IMR-90 (cell line): ENCODE measurements at places on chromosomes 5 and 9. TPM values are rescaled to one million over a fixed set of nuclear protein-coding genes. Genes with fewer than 3 reads are reported as not detected.

IRGM gene
- not detected in 2 replicates for total RNA-seq

THBS4 gene
- 0.83 and 0.90 TPM in 2 replicates for total RNA-seq

RLN2 gene
- not detected in 2 replicates for total RNA-seq

PLGRKT gene
- 12.7 and 13.6 TPM in 2 replicates for total RNA-seq

PCDHGA7 gene
- 3.3 and 3.4 TPM in 2 replicates for total RNA-seq

MEIKIN gene
- not detected in 2 replicates for total RNA-seq

CYLC2 gene
- not detected in 2 replicates for total RNA-seq

ACER2 gene
- 1.6 and 1.9 TPM in 2 replicates for total RNA-seq

SPATA31A3 gene
- total RNA-seq = not detected in 2 replicates

SCAMP1 gene
- 89.4 and 114 TPM in 2 replicates for total RNA-seq

HEMGN gene
- total RNA-seq = not detected in 2 replicates

TMEM174 gene
- total RNA-seq = not detected in 2 replicates

PCDHGB5 gene
- 17.2 and 17.5 TPM in 2 replicates for total RNA-seq

SIGMAR1 gene
- total RNA-seq = 38.6 and 44.6 TPM in 2 replicates

SPINK1 gene
- not detected in 2 replicates for total RNA-seq

ARL14EPL gene
- not detected in 2 replicates for total RNA-seq

TMEM215 gene
- not detected in 2 replicates for total RNA-seq

GABRA1 gene
- not detected in 2 replicates for total RNA-seq
